Chondrocyte (in vitro differentiated cells): ENCODE measurements at places on chromosomes 6 and 20. TPM values are rescaled to one million over a fixed set of nuclear protein-coding genes. Genes with fewer than 3 reads are reported as not detected.

The IMPG1 gene
- not detected in 3 replicates for total RNA-seq

The CALHM4 gene
- not detected in 3 replicates for total RNA-seq

DNA sequence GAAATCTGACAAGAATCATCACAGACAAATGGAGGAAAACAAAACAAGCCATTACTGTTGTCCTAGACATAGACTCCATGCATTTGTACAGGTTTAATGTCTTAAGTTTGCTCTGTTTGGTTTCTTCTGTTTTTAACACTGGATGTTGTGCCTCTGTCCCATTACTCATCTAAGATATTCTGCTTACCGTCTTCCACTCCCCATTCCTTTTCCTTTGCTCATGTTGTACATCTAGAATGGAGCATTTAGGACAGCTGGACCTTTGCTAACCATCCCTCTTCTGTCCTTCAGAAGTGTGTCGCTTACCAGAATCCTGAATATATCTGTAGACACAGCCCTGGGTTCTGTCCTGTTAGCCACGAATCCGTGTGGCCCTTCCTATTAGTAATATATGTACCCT, 35.2 kb downstream of the RAB22A start:
- DNase-seq = no peak

GRCh38 chr6:108132863-108133262, 33.0 kb upstream of the NR2E1 start:
- no peak for DNase-seq

GRCh38 chr6:24854077-24854666, 55.5 kb upstream of the ARMH2 start:
- DNase-seq = no peak

GRCh38 chr20:52622081-52622480, 350.1 kb upstream of the TSHZ2 start:
- no peak for DNase-seq

- no peak for DNase-seq
Measured at GRCh38 chr6:125804264-125804663, 13.5 kb downstream of the NCOA7 start.

- DNase-seq = no peak
Measured at GRCh38 chr20:34549291-34549928, 9.1 kb upstream of the MAP1LC3A start.
